ENCODE measurements at places on chromosomes 2 and 18.
A peak's percentile ranks its signal among the peaks of the same experiment; 100 is the strongest.

- no peak for DNase-seq
Measured at GRCh38 chr2:174621323-174621722, 23.7 kb upstream of the WIPF1 start.

DNA sequence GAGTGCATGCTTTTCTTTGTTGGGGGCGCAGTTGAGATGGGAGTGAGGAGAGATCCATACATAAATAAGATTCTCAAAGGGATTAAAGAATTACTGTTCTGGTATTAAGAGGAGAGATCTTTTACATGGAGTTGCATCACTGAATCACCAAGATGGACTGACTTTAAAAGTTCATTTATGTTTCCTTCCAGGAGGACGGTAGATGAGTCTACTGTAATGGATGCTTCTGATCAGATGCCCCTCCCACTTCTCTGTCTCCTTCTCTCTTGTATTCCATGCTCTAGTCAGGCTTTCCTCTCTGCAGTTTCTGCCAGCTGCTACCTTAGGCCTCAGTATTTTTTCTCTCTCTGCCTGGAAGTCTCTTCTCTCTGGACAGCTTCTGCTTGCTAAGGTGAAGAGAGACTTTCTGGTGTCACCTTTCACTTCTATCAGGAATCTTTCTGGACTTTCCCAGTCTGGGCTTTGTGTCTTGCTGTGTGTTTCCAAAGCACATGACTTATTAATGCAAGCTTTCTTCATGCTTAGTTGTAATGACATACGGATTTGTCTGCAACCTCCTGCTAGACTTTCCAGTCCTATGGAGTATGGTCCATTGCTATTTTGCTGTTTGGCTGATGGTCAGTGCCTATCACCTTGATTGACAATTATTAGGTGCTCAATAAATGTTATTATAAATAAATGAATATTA is 23.6 kb downstream of the FAM171B start:
- DNase-seq: no peak

GRCh38 chr2:74747411-74748080 is 86.4 kb upstream of the HK2 start:
- no peak for DNase-seq

- no peak for DNase-seq
Measured at GRCh38 chr2:48677450-48677849, 59.8 kb downstream of the GTF2A1L start.

DNA sequence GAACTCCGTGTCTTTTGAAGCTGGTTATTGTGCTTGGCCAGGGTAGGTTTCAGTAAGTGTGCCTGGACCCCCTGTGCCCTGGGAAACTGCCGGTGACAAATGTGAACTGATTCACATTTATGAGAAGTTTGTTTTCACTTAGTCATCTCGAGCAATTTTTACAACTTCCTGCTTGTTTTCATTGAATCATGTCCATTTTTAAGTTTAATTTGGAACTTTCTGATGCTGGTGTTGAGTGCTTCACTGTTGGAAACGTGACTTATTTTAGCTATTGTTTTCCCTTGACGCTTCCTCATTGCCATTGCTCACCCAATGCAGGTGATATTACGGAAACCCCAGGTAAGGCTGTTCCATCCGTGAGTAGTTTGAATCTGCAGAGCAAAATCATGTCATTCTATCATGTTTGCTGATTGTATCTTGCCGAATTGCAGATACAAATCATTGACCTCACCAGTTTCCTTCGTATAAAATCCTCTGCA is 97.2 kb downstream of the RTN4 start:
- no peak for DNase-seq

- no peak for DNase-seq
Measured at GRCh38 chr2:147843391-147843863, 1.4 kb upstream of the ACVR2A start.

- DNase-seq: peak; percentile 37
Measured at GRCh38 chr2:27191070-27191829, 20.6 kb upstream of the ATRAID start.

GRCh38 chr18:43751203-43751602 is 473.9 kb upstream of the SYT4 start:
- DNase-seq: no peak

DNA sequence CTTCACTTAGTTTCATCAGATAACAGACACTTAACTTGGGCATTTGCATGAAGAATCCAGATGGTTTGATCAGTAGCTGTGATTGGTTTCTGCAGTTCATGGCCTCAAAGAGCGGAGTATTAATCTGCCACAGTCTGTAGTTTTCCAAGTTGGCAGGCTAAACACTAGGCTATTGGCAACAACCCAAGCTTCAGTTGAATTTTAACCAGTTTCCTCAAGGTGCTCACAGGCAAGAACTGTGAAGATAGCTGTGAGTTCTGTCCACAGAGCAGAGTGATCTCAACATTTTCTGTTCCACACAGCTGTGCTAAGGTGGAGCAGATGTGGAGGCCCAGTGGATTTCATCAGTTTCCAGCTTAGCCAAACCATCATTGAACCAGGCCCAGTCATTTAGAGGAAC is 469.5 kb upstream of the LINC00305 start:
- DNase-seq: no peak

DNA sequence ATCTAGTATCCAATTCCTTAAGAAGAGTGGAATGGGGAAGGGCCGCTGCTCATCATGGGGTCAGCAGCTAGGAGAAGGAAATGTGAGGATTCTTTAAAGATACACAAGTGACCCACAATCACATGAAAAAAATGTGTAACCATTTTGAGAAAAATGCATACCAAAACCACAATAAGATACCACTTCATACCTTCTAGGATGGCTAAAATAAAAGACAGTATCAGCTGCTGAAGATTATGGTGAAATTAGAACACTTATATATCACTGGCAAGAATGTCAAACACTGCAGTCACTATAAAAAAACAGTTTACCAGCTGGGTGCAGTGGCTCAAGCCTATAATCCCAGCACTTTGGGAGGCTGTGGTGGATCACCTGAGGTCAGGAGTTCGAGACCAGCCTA is 67.9 kb downstream of the C2orf74 start:
- DNase-seq: no peak

DNA sequence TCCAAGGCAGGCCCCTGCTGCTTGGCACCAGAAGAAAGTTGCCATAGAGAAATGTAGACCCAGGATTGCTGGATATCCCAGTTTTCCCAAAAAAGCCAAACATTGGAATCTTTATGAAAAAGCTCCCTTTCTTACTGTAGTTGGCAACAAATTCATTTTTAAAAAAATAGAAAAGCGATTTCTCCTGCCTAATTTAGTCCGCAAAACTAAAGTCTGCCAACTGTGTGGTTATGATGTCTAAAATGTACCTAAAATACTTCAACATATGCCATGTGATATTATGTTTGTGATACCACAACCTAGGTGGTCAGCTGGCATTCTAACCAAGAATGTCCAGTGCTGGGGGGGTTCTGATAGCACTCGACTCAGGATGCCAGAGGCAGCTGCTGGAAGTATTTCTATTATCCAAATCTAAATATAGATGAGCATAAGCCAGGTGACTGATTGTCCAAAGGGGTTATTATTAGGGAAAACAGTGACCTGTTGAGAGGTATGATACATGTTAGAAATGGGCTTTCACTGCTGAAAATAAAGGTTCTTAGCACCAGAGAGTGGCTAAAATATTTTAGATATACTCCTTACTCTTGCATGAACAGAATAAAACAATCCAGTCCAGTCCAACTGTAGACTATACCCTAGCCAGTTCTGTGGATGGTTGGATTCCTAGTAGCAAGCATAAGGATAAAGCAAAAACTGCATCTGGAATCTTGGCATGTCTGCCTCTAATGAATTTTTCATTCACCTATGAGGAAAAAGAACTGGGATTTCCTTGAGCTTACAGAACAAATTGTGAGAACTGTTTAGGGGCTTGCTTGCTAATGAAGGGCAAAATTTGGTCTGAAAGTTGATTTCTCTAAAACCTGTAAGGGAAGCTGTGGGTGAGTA is 101.7 kb downstream of the STK39 start:
- DNase-seq: no peak

DNA sequence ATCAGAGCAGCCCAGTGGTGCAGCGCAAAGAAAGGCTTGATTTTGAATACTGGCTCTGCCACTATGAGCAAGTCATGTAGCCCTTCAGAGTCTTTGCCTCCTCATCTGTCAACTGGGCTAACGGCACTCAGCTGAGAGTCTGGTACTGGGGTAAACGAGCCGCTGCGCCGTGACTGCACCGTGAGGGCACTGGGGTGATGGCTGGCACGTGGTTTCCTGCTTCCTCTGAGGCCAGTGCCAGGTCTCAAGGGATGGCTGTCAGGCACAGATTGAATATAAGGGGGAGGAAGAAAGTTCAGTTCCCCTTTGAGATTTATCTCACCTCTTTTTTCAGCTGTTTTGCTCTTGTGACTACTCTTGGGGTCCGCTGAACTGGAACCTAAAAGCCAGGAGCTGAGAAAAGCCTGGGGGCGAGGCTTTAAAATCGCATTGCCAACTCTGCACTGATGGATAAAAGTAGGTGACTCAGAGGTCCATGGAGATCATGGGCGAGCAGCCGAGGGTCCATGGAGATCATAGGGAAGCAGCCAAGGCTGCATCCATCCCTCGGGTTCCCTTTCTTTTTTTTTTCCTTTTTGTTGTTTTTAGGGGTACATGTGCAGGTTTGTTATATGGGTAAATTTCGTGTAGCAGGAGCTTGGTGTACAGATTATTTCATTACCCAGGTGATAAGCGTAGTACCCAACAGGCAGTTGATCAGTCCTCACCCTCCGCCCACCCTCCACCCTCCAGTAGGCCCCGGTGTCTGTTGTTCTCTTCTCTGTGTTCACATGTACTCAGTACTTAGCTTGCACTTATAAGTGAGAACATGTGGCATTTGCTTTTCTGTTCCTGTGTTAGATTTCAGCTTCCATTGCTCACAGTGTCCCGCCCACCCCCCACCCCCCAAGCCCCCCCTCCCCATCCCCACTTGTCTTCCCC is 114.3 kb downstream of the SPP2 start:
- no peak for DNase-seq

DNA sequence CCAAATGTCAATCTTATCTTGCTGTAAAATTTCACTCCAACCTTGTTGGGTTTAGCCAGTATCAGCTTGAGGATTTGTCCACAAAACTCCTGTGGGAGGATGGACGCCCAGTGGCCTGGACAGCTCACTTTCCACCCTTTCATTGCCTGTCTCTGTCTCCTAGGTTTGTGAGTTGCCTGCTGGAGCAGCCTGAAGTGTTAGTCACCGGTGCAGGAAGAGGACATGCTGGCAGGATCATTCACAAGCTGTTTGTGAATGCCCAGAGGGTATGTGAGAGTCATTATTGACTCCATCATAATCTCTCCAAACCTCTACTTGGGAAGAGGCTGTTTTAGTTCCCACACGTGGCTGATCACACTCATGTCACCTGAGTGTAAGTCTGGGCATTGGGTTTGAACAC is 112.3 kb downstream of the RAB3GAP1 start:
- no peak for DNase-seq

DNA sequence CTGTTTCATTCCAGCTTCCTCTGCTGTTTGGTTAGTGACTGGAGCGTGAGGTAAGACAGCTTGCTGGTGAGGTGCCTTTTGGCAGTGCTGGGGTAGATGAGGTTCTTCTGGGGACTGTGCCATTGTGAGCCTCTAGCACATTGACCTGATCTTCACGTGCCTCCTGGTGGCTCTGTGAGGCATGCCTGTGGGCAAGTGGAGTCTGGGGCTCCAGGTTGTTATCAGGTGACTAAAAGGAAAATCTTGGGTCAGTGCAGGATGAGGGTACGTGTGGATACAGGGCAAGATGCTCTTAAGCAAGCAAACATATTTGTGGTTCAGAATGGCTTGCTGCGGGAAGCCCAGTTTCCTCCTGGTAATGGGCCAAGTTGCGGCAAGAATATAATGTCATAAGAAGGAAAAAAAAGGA is 75.4 kb downstream of the FHOD3 start:
- DNase-seq: no peak

GRCh38 chr2:85914922-85915321 is 26.1 kb upstream of the ST3GAL5 start:
- no peak for DNase-seq

DNA sequence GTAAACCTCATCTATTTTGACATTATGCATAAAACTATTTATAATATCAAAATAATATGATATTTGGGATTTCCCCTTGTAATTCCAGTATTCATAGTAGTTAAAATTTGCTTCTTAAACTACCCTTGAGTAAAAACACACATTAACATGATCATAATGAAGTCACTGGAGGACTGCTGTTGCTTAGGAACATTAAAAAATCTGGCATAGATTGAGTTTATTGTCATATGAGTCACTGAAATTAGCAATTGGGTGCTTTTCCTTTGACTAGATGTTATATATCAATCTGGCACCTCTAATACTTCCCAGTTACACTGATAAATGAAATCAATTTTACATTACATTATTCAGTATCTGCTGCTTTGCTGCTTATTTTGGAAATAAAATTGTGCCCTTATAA is 57.0 kb upstream of the ZC3H15 start:
- DNase-seq: no peak

- DNase-seq: no peak
Measured at GRCh38 chr2:191070276-191070675, 56.3 kb upstream of the STAT1 start.

- DNase-seq: no peak
Measured at GRCh38 chr18:11369556-11369955, 220.2 kb upstream of the PIEZO2 start.

DNA sequence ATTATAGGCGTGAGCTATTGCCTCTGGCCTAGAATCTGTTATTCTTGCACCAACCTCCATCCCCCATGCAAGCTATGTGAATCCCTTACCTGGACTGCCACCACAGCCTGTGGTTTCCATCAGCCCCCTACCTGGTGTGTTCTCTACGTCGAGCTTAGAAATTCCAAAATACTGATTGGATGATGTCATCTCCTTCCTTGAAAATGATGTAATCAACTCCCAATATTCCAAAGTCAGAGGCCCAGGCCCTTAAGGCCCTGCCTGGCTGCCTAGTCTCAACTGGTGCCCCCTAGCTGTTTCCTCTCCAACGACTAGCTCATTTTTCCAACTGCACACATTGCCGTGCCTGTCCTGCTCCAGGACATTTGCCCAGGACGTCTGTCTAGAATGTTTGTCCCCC is 41.3 kb upstream of the GBX2 start:
- no peak for DNase-seq

DNA sequence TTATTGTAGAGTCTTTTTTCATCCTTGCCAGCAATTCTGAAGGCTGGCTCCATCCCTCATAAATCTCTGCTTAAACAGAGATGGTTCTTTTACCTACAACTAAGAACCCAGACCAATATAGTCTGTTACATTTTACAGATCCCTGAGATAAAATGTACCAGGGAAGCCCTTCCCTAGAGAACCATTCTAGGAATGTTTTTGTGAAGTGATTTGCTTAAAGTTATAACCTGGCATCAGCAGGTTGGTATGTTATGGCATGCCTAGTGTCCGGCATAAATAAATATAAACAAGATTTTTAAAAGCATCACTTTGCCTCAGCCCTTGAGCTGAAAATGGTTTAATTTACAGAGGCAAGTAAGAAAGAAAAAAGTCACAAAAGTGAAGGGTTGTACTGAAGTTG is 18.5 kb upstream of the NPAS2 start:
- no peak for DNase-seq

- DNase-seq: no peak
Measured at GRCh38 chr2:226906163-226906693, 70.4 kb downstream of the RHBDD1 start.

DNA sequence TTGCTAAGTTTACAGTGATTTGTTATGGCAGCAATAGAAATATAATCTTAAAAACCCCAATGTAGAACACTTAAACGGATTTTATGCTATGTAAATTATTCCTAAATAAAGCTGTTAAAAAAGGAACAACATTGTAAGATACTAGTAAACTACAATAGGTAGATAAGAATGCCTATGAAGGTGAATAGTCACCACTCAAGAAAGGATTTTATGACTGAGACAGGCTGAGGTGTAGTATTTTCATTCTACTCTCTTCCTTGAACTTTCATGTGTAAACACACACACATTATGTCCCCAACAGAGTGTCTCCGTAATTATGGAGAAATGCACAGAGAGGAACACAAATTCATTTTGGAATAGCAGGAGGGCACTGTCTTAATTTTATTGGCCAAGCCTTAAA is 183.9 kb upstream of the ST6GAL2 start:
- DNase-seq: no peak

Measured in neuronal stem cell (in vitro differentiated cells).